Subcutaneous adipose tissue (tissue), 4 donors: ENCODE measurements at places on chromosomes 3 and 15. TPM values are rescaled to one million over a fixed set of nuclear protein-coding genes. Genes with fewer than 3 reads are reported as not detected.

The CCDC54 gene
- not detected for total RNA-seq

The CTDSPL gene
- 31.1 TPM for total RNA-seq

The KLHL18 gene
- total RNA-seq: 10.3 TPM

The PTH1R gene
- total RNA-seq: 16.0 TPM

The RBPMS2 gene
- total RNA-seq: 0.98 TPM

The TICRR gene
- total RNA-seq: not detected

The MYO5C gene
- 61.8 TPM for total RNA-seq

The SERPINI2 gene
- total RNA-seq: not detected

The ITPKA gene
- 0.34 TPM for total RNA-seq

The MAGEL2 gene
- total RNA-seq: under 0.01 TPM

The PRRT3 gene
- total RNA-seq: 0.82 TPM

The EIF4G1 gene
- total RNA-seq: 158 TPM

The CACNA1D gene
- total RNA-seq: 0.88 TPM

The GALNT15 gene
- total RNA-seq: 790 TPM

The OIP5 gene
- total RNA-seq: not detected

The CYP1A2 gene
- not detected for total RNA-seq

The FANCD2 gene
- total RNA-seq: 12.2 TPM

The WWTR1 gene
- total RNA-seq: 89.3 TPM

The CCNB2 gene
- 3.5 TPM for total RNA-seq

The SYNPR gene
- total RNA-seq: not detected

The ANKRD34C gene
- not detected for total RNA-seq

The CCR2 gene
- 3.4 TPM for total RNA-seq

The STRIT1 gene
- not detected for total RNA-seq

The FANCD2OS gene
- total RNA-seq: not detected

The ATP13A5 gene
- total RNA-seq: not detected

The LIPH gene
- not detected for total RNA-seq

The CPNE9 gene
- not detected for total RNA-seq

The RASGRP1 gene
- 2.5 TPM for total RNA-seq

The IL5RA gene
- total RNA-seq: 0.19 TPM

The APOD gene
- total RNA-seq: 996 TPM

The CD276 gene
- 79.1 TPM for total RNA-seq

The CIB1 gene
- total RNA-seq: 45.3 TPM

The LRRC3B gene
- total RNA-seq: not detected

The CHRNA7 gene
- 1.1 TPM for total RNA-seq

The EFCC1 gene
- total RNA-seq: 0.34 TPM

The ATP13A4 gene
- not detected for total RNA-seq

The PIERCE2 gene
- not detected for total RNA-seq

The KNG1 gene
- not detected for total RNA-seq

The DIPK2A gene
- 21.6 TPM for total RNA-seq

The TMEM207 gene
- not detected for total RNA-seq

The CRYGS gene
- total RNA-seq: 4.9 TPM

The VPS13C gene
- total RNA-seq: 139 TPM

The ITIH1 gene
- total RNA-seq: not detected

The GUCA1C gene
- not detected for total RNA-seq

The FBLN2 gene
- 439 TPM for total RNA-seq

The GOLGA8N gene
- 19.6 TPM for total RNA-seq

The LIPC gene
- not detected for total RNA-seq

The TLR9 gene
- not detected for total RNA-seq

The SEMA5B gene
- not detected for total RNA-seq

The SNX1 gene
- total RNA-seq: 125 TPM

The RETNLB gene
- not detected for total RNA-seq

The DNAH12 gene
- 0.17 TPM for total RNA-seq

The CHRNB4 gene
- total RNA-seq: not detected

The SCAANT1 gene
- not detected for total RNA-seq

The DPPA2 gene
- not detected for total RNA-seq

The IL16 gene
- total RNA-seq: 37.0 TPM

The ARPIN gene
- total RNA-seq: 11.3 TPM

The SH3GL3 gene
- not detected for total RNA-seq

The UROC1 gene
- total RNA-seq: not detected
